ENCODE measurements at places on chromosomes 6 and 20. TPM values are rescaled to one million over a fixed set of nuclear protein-coding genes. Genes with fewer than 3 reads are reported as not detected.

The MROH8 gene
- 1.1 TPM for total RNA-seq

The HSPA12B gene
- total RNA-seq, result 0.70 TPM

The DZANK1 gene
- total RNA-seq, result 2.1 TPM

The JPH2 gene
- 6.5 TPM for total RNA-seq
